Muscle of leg (tissue), 16 donors: ENCODE measurements at places on chromosomes 12 and 14. TPM values are rescaled to one million over a fixed set of nuclear protein-coding genes. Genes with fewer than 3 reads are reported as not detected.

GRCh38 chr14:87043667-87044200 lies 949.2 kb downstream of the GALC start:
- DNase-seq, result no peak

DNA sequence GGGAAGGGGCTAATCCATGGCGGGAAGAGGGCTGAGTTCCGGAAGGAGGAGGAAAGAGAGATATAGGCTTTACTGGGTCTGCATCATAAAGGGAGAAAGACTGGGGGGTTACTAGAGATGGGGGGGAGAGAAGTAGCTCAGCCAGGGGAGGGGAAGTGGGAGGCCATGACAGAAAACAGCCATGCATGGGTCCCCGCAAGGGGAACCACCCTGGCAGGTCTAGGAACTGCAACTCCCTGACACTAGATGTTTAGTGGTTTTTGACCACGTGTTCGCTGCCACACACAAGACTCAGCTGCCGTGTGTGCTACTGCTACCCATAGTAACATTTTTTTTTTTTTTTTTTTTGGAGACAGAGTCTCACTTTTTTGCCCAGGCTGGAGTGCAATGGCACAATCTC lies 145.0 kb downstream of the RIMBP2 start:
- DNase-seq, result no peak

DNA sequence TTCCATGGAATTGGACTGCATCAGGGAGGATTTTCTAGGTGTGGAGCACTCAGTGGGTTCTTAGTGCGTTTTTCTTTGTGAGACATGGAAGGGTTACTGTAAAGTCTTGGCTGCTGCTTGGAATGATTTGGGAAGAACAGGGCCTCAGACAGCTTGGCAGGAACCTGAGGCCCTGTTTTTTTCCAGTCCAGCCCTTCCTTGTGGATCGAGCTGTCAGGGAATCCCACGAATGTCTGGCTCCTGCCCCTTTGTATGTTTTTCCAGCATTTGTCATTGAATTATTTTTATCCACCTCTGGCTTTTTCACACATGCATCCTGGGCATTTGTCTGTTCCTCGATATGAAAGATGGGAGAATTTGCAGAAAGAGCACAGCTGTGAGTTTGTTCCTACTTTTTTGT lies 158.5 kb downstream of the TGFB3 start:
- DNase-seq, result peak; percentile 96

GRCh38 chr12:55629058-55629841 lies 7.4 kb upstream of the OR10P1 start:
- no peak for DNase-seq

DNA sequence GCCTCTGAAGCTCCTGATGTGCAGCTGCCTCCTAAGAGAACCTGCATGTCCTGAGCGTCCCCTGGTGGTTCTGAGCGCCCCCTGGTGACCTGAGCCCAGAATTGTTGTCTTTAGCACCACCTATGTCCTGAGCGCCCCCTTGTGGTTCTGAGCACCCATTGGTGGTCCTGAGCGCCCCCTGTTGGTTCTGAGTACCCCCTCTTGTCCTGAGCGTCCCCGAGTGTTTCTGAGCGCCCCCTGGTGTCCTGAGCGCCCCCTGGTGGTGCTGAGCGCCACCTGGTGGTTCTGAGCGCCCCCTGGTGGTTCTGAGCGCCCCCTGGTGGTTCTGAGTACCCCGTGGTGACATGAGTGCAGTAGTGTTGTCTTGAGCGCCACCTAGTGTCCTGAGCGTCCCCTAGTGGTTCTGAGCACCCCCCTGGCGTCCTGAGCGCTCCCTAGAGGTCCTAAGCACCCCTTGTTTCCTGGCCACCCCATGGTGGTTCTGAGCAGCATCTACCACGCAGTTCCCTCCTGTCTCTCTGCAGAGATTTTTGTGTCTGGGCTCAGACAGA lies 782.5 kb downstream of the TMEM121 start:
- DNase-seq, result no peak

- DNase-seq, result peak; percentile 75
Observed at GRCh38 chr14:92704036-92704804, 44.2 kb downstream of the LGMN start.

- DNase-seq, result no peak
Observed at GRCh38 chr12:39839072-39839471, 219.5 kb upstream of the ABCD2 start.

DNA sequence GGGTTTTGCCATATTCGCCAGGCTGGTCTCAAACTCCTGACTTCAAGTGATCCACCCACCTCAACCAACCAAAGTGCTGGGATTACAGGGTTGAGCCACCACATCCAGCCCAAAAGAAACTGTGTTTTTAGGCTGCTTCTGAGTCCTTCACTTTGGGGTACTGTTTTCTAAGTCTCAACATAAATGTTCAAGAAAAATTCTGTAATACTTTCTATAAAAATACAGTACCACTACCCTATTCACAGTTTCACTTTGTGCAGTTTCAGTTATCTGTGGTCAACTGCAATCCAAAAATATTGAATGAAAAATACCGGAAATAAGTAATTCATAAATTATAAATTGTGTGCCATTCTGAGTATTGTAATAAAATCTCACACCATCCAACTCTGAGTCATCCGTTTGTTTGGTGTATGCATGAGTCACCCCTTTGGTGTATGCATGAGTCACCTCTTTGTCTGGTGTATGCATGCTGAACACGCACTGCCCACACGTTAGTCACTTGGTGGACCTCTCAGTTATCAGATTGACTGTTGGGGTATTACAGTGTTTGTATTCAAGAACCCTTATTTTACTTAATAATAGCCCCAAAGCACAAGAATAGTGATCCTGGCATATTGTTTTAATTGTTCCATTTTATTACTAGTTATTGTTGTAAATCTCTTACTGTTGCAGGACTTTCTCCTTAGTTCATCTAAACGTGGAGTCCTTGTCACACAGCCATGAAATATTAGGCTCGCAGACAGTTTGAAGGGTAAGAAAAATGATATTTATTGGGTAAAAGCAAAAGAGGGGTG lies 190.2 kb downstream of the FSCB start:
- no peak for DNase-seq

DNA sequence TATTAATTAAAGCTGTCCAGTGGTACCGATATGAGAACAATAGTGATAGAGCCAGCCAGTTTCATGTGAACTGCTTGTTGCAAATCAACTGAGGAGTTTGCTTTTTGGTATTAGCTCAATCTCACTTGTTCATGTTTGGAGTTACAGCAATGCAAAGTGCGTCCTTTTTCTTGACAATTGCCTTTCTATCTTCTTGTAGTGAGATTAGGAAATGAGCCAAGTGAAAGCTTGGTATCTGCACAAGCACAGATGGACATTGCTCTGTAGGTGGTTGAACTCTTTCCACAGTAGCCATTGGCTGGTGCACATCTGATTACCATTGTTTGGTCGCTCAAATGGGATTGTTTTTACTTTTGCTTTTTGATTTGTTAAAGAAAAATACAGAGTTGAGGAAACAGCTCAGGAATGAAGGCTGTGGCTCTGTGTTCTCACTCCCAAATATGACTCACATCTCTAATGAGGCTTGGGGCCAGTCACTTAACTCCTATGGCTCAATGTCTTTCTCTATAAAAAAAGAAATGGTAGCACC lies 241.4 kb downstream of the BMP4 start:
- DNase-seq, result peak; percentile 73

DNA sequence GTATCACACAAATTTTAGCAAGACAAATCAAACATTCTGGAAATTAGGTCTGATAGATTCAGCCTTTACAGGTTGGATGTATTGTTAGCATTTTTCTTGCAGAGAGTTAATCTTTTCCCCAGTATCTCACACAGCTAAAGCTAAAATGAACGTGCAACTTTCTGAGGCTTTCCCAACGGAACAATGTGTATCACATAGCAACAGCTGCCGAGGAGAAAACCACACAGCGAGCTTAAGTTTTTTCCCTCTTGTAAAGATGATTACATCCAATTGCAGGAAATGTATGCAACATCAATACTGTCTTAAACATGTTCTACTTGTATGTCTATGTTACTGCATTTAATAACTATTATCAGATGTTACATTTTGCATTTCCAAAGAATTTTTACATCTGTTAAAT lies 182.2 kb downstream of the CCDC59 start:
- DNase-seq, result peak; percentile 87

DNA sequence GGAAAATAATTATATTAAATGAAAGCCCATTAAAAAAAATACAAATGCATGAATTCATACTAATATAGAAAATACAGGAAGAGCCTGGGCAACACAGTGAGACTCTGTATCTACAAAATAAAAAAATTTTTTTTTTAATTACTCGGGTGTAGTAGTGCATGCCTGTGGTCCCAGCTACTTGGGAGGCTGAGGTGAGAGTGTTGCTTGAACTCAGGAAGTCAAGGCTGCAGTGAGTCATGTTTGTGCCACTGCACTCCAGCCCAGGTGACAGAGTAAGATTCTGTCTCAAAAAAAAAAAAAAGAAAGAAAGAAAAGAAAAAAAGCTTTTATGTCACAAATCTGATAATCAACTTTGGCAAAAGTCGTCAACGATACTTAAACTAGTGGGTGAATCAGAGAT lies 80.6 kb upstream of the PLEKHA5 start:
- no peak for DNase-seq

DNA sequence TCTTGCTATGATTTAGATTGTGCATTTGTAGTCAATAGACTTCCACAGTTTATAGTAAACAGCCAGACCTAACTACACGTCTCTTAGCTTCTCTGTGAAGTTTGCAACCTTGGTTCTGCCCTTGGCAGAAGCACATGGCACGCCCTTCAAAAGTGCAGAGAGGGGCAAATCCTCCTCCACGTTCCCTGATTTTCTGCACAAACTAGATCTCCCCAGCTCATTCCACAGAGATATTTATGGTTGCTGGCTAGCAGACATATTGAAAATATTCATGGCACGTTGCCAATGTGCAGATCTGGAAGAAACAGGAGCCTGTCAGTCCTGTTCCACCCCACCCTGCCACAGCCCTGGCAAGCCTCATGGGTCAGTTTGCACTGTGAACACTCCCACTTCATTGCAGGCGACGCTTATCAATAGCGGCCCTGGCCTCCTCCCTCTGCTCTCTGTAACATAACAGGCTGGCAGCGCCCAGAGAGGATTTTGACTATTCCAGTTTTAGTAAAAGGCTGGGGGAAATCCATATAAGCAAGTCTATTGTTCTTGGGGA lies 6.5 kb upstream of the LGALS3 start:
- peak; percentile 71 for DNase-seq

GRCh38 chr14:59358784-59359183 lies 106.4 kb downstream of the GPR135 start:
- DNase-seq, result no peak

GRCh38 chr12:100858656-100859055 lies 64.1 kb downstream of the ANO4 start:
- DNase-seq, result no peak

- no peak for DNase-seq
Observed at GRCh38 chr12:24907464-24907863, 41.4 kb downstream of the BCAT1 start.

GRCh38 chr12:104329707-104330532 lies 26.4 kb downstream of the EID3 start:
- no peak for DNase-seq

- no peak for DNase-seq
Observed at GRCh38 chr12:2360630-2361170, 307.9 kb downstream of the CACNA1C start.

GRCh38 chr14:88098163-88098562 lies 93.2 kb downstream of the GPR65 start:
- DNase-seq, result no peak

GRCh38 chr12:75765170-75766059 lies 254.0 kb upstream of the KRR1 start:
- no peak for DNase-seq

GRCh38 chr12:123905319-123905925 lies 67.2 kb downstream of the CCDC92 start:
- DNase-seq, result peak; percentile 55

GRCh38 chr14:96737881-96738280 lies 59.3 kb upstream of the VRK1 start:
- DNase-seq, result no peak

DNA sequence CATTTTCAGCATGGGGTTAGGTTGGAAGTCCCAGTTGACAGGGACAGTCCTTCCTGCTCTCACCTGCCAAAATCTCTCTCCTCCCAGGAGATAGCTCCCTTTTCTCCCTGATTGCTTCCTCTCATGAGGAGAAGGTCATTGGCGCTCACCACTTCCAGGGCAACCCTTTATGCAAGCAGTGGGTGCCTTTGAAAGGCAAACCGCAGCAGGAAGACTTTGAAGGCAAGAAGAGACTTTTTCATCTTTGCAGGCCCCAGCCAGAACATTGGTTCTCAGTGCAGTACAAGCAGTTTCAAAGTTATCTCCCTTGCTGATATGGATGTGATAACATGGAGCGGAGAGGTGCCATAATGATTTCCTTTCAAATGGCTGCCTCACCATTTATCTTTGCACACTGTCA lies 483.0 kb downstream of the DIO2 start:
- no peak for DNase-seq

DNA sequence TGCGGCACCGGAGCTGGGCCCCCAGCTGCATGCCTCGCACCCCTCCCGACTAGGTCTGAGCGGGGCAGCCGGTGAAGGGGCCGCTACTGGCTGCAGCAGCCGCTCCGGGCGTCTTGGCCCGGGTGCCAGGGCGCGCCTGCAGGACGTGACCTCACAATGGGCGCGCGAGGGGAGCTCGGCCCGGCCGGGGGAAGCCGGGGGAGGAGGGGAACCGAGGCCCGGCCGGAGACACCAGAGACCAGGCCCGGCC lies 353 bp downstream of the BAG5 start:
- DNase-seq, result peak; percentile 66

DNA sequence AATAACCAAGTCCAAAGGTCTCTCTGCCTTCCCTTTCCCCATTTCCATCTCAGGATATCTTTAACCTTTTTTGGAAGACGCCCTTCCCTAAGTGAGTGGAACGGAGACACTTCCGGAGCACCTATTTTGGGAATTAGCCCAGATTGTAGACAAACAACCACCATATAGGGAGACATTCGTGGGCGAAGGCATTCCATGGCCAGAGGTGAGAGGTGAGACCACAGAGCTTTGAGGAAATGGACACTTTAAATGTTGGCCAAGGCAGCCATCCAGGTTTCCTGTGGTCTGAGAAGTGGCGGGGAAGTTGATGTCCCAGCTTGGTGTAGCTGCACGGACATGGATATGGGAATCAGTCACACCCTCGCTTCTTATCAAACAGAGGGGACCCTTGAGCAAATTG lies 69.4 kb upstream of the BDKRB2 start:
- peak; percentile 39 for DNase-seq

Gene SERPINA10
- 0.12 TPM for polyA plus RNA-seq

Gene FAM186B
- polyA plus RNA-seq, result 0.75 TPM

Gene TUBA1C
- 98.4 TPM for polyA plus RNA-seq

Gene DPY19L2
- 4.6 TPM for polyA plus RNA-seq

Gene MYF5
- 26.0 TPM for polyA plus RNA-seq

Gene ANKS1B
- polyA plus RNA-seq, result 1.4 TPM

Gene KCNH3
- 1.6 TPM for polyA plus RNA-seq

Gene EEA1
- 20.9 TPM for polyA plus RNA-seq

Gene AQP6
- polyA plus RNA-seq, result 0.31 TPM

Gene POTEG
- polyA plus RNA-seq, result 0.09 TPM

Gene FERMT2
- 92.2 TPM for polyA plus RNA-seq

Gene ALDH1L2
- polyA plus RNA-seq, result 8.2 TPM

Gene MTERF2
- 26.7 TPM for polyA plus RNA-seq

Gene MARS1
- 97.9 TPM for polyA plus RNA-seq
